ENCODE measurements at places on chromosomes 1 and 21. TPM values are rescaled to one million over a fixed set of nuclear protein-coding genes. Genes with fewer than 3 reads are reported as not detected.

The SPATA46 gene
- polyA plus RNA-seq: not detected

The HLX gene
- 30.5 TPM for polyA plus RNA-seq

DNA sequence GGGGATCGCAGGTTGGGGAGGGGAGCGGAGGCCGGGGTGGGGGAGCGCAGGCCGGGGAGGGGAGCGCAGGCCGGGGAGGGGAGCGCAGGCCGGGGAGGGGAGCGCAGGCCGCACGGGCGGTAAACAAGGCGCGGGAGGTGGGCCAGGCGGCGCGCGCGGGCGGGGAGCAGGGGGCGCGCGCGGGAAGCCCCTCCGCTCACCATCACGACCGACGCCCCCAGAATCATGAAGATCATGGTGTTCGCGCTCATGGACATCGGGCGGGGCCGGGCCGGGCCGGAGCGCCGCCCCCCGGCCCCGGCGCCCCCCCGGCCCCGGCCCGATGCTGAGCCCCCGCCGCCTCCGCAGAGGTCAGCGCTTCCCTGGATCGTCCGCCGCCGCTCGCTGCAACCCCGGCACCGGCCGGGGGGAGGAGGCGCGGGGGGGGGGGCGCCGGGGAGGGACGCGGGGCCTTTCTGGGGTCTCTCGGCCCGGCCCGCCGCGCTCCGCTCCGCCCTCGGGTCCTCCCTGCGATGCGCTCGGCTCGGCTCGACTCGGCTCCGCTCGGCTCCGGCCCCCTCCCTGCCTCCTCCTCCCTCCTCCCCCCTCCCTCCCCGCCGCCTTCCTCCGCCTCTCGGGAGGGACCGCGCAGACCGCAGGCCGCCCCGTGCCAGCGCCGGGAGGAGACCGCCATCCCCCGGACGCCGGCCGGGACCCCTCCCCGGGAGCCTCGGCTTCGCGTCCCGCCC is at the start of gene TMEM240:
Gene TMEM240, minus strand, starts transcription at position 535 of the 728 bp plus-strand sequence. Its CDS starts 278 bp downstream, at position 257.
- DNase-seq: peak; percentile 92

DNA sequence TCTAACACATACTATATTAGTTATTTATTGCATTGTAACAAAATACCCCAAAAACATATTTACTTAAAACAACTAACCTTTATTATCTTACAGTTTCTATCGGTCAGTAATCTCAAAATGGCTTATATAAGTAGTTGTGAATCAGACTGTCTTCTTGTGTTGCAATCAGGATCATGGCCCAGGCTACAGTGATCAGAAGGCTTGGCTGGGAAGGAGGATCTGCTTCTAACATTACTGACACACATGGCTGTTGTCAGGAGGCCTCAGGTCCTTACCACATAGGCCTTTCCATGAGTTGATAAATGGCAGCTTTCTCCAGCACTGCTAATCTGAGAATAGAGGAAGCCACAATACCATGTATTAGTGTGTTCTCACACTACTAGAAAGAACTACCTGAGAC is 33.7 kb downstream of the CFH start:
- no peak for DNase-seq

DNA sequence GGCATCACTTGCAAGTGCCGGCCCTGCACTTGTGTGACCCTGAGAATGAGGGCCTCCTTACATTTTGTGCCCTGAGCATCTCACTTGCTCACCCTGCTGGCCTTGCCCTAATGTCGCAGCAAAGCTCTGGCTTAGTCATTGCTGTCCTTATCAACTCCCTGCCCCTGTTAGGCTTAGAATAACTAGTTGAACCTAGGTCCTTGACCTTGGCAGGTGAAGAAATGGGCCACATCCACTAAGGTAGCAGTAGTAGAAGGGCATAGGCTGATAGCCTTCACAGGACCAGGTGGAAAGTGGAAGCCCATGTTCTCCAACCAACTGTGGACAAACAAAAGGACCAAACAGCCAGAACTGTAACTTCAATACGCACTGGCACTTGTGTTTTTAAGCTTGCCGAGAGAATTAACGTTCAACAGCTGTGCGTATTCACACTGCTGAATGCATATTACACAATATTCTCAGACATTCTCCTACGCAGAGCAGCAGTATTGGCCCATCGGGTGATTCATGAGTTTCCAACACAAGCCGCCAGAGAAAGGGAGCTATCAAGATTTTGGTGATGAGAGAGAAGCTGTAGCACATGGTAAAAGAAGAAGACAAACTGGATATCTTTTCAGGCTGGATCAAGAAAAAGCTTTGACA is 27.7 kb upstream of the PTGFRN start:
- DNase-seq: peak; percentile 63

- no peak for DNase-seq
These were observed 2.5 kb upstream of the ZBTB8A start for GRCh38 chr1:32536764-32537163.

DNA sequence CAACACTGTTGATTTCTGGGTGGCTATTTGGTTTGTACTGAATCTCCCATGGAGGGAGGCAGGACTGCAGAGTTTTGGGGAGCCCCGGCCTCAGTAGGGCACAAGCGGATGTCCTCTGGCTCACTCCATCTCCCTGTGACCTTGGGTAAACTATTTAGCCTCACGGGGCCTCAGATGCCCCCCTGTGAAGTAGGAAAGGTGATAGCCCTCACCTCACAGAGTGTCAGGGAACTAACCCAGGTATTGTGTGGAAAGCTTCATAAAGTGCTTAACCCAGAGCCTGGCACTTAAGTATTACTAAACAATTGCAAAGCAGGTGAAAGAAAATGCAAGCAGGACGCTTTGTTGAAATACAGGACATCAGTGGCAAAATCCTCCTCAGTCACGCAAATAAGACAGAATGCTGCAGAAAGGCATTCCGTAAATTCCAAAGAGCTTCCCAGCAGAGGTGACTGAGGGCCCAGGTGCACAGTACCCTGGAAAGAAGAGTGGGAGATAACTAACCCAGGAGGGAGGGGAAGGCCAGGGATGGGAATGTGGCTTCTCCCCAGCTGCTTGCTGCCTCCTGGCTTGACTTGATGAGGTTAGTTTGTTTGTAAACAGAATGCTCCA is 436.3 kb downstream of the PRDM2 start:
- DNase-seq: no peak

GRCh38 chr1:212532469-212533147 is 76.0 kb upstream of the ATF3 start:
- DNase-seq: no peak

DNA sequence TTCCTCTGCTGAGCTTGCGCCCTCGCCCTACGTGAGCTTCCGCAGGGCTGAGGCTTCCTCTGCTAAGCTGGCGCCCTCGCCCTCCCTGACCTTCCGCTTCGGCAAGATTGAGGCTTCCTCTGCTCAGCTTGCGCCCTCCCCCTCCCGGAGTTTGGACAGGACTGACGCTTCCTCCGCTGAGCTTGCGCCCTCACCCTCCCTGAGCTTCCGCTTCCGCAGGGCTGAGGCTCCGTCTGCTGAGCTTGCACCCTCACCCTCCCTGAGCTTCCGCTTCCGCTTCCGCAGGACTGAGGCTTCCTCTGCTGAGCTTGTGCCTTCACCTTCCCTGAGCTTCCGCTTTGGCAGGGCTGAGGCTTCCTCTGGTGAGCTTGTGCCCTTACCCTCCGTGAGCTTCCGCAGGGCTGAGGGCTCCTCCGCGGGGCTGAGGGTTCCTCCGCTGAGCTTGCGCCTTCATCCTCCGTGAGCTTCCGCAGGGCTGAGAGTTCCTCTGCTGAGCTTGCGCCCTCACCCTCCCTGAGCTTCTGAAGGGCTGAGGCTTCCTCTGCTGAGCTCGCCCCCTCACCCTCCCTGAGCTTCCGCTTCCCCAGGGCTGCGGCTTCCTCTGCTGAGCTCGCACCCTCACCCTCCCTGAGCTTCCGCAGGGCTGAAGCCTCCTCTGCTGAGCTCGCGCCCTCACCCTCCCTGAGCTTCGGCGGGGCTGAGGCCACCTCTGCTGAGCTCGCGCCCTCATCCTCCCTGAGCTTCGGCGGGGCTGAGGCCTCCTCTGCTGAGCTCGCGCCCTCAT is 753.6 kb upstream of the TPTE start:
- DNase-seq: no peak

The OR2T3 gene
- not detected for polyA plus RNA-seq

The CLDN8 gene
- 1.3 TPM for polyA plus RNA-seq

The LIX1L gene
- 7.0 TPM for polyA plus RNA-seq

GRCh38 chr1:112761714-112762480 is 46.8 kb upstream of the PPM1J start:
- no peak for DNase-seq

DNA sequence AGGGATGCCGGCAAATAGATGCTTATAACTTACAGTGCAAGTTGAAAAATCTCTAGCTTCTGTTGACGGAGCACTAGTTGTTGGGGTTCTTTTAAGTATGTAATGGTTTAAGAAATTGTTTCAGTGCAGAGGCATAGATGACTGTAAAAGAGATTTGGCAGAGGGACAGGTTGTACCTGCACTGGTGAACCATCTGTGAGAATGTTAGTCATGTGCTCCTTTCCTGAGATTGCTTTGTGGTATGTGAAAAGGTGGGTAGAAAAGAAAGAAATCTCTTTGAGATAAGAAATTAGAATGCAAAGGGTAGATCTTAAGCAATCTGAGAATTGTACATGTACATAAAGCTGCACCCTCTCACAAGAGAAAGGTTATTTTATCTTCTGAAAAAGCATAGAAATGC is 19.4 kb downstream of the ZBTB37 start:
- no peak for DNase-seq

GRCh38 chr1:204731985-204732575 is 46.5 kb upstream of the LRRN2 start:
- no peak for DNase-seq

GRCh38 chr1:59414406-59415133 is 117.7 kb downstream of the FGGY start:
- DNase-seq: no peak

The ATP6V1G3 gene
- not detected for polyA plus RNA-seq

GRCh38 chr1:112995890-112996289 is 39.9 kb upstream of the SLC16A1 start:
- DNase-seq: no peak

The CA6 gene
- polyA plus RNA-seq: not detected

- peak; percentile 65 for DNase-seq
These were observed 200.4 kb downstream of the LYPLAL1 start for GRCh38 chr1:219374046-219374566.

The NMNAT2 gene
- 1.00 TPM for polyA plus RNA-seq

DNA sequence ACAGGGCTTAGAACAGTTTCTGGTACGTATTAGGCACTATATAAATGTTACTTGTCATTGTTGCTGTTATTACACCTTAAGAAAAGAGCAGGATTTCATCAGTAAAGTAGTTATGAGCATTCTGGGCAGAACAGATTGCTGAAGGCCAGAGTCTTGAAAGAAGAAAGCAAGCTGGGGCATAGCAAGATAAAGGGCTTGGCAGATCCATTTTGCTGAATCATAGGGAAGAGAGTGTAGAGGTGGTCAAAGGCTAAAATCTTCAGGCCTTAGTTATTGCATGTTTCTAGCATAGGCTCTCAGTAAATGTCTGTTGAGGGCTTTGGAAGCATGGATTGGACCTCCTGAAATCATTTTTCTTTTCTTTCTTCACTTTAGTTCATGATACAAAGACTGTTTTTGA is 67.5 kb downstream of the PLA2G4A start:
- DNase-seq: no peak

DNA sequence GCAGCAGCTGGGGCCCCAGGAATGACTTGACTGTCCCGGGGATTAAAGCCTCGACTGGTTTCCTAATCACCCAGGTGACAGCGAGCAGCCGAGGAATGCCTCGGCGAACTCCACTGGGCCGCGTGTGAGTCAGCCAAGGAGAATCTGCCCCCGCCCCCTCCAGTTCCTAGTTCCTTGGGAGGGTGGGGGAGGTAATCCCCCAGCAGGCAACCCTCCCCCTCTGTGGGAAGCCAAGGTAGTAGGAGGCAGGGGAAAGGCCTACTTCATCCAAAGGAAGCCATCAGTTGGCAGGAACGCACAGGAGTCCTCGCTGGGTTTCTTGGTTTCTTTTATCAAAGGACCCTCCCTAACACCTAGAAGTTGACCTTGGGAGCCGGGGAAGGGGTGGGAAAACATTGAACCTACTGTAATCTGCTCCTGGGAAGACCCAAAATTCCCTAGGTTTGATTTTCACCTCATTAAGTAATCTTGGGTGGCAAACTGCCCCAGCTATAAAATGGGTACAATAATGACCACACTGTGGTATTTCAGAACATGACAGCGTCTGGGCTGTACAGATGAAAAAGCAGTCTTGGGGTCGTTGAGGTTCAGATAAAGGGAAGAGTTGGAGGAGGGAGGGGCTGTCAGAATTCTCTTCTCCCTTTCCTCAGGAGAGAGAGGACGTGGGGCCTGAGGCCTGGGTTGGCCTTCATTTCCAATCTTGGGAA is 1.4 kb downstream of the TENT5B start:
- DNase-seq: no peak

- no peak for DNase-seq
These were observed 217.9 kb downstream of the KCNH1 start for GRCh38 chr1:210915890-210916507.

GRCh38 chr1:61204528-61204927 is 122.2 kb downstream of the NFIA start:
- no peak for DNase-seq

GRCh38 chr1:244165701-244166100 is 114.6 kb downstream of the ZBTB18 start:
- no peak for DNase-seq

DNA sequence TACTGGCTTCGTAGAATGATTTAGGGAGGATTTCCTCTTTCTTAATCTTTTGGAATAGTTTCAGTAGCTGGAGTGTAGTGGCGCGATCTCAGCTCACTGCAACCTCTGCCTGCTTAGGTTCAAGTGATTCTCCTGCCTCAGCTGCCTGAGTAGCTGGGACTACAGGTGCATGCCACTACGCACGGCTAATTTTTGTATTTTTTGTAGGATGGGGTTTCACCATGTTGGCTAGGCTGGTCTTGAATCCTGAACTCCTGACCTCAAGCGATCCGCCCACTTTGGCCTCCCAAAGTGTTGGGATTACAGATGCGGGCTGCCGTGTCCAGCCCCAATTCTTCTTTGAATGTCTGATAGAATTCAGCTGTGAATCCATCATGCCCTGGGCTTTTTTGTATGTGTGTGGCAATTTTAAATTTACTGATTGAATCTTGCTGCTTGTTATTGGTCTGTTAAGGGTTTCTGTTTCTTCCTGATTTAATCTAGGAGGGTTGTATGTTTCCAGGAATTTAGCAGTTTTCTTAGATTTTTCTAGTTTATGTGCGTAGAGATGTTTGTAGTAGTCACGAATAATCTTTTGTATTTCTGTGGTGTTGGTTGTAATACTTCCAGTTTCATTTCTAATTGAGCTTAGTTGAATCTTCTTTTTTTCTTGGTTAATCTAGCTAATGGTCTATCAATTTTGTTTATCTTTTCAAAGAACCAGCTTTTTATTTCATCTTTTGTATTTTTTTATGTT is 15.3 kb downstream of the MAN1C1 start:
- no peak for DNase-seq

- DNase-seq: no peak
These were observed 16.2 kb upstream of the LRP8 start for GRCh38 chr1:53343831-53344668.

GRCh38 chr1:97563926-97564325 is 356.9 kb downstream of the DPYD start:
- DNase-seq: no peak

DNA sequence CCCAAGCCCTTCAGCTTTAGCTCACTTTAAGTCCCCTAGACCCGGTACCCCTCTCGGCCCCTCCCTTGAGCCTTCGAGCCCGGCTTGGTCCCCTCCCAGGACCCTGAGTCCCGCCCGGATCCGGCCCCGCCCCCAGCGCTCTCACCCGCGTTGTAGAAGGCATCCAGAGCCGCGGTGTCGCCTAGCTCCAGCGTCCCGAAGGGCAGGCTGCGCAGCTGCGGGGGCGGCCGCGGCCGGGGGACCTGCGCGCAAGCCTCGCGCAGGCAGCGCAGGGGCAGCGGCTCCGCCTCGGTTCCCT is 699 bp downstream of the MAP3K6 start:
- peak; percentile 90 for DNase-seq

GRCh38 chr1:198156111-198156744 is 570 bp upstream of the NEK7 start:
- DNase-seq: peak; percentile 69
